ENCODE measurements at places on chromosomes 6 and 20.

GRCh38 chr6:157272866-157273755 lies 50.2 kb downstream of the TMEM242 start:
- DNase-seq, result peak; percentile 1

DNA sequence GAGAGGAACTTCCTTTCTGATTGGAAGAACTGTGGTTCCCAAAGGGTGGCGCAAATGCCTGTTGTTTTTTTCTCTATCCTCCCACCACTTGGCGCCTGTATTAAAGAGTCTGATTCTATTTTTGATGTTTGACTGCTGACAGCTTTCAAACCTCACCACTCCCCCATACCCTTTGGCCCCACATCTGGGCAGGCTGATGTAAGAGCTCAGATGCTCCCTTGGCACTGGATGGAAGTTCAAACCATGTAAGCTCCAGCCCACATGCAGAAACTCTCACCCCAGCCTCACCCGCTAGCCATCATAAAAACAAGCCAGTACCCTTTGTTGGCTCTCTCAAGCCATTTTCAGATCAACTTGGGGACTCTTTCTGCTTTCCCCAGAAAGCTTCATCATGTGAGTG lies 20.0 kb upstream of the TMEM14A start:
- DNase-seq, result peak; percentile 30

DNA sequence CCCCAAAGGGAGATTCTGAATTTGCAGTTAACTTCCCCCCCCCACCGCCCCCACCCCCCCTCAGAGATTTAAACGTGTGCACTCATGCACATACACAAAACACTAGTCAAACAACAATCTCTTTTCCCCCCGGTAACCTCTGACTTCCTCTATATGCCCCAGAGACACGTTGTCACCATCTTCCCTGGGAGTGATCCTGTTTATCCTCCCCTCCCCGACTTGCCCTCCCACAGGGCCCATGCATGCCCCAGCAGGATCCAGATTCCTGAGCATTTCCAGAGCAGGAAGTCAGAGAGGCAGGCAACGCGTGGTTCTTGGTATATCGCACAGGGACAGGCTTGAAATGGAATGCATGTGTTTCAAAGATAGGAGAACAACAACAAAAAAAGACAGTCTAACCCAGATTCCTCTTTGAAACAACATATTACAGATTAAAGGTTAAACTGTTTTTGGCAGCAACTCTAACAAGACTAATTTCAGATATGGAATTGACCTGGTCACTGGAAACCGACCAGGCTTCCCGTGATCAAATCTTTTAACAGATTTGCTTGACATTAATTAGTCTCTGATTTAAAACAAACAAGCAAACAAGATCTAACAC lies 1.3 kb downstream of the BLCAP start:
- DNase-seq, result peak; percentile 34

DNA sequence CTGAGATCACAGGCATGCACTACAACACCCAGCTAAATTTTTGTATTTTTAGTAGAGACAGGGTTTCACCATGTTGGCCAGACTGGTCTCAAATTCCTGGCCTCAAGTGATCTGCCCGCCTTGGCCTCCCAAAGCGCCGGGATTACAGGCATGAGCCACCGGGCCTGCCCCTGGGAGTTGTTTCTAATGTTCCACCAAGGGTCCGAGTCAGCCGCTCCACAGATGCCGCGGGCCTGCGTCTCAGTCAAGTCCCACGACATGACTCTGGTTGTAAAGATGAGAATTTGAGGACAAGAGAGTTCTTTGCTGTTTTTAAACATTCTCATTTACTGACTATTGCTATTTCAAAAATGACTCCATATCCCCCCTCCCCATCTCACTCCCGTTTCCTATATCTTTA lies 30.8 kb downstream of the BNIP5 start:
- no peak for DNase-seq

GRCh38 chr6:1244941-1245340 lies 67.0 kb upstream of the FOXQ1 start:
- DNase-seq, result no peak

DNA sequence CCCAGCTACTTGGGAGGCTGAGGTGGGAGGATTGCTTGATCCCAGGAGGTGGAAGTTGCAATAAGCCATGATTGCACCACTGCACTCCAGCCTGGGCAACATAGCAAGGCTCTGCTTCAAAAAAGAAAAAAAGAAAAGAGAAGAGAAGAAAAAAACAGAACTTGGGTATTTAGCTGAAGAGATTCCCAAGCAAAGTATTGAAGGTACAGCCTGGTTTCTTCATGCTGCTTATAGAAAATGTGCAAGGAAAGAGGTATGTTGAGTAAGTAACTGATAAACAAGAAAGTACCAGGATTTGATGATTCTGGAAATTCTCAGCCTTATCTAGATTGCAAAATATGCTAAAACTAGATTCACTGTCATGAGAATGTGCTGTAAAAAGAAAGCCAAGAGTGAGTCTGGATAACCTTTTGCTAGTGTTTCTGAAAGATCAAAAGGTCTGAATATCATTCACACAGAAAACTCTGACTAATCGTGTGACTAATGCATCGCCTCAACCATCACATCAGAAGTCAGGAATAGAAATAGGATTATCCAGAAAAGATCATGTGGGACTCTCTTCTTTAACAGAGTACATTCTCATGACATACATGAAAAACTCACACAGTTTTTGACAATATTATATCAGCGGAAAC lies 32.4 kb upstream of the NOP56 start:
- DNase-seq, result peak; percentile 5

DNA sequence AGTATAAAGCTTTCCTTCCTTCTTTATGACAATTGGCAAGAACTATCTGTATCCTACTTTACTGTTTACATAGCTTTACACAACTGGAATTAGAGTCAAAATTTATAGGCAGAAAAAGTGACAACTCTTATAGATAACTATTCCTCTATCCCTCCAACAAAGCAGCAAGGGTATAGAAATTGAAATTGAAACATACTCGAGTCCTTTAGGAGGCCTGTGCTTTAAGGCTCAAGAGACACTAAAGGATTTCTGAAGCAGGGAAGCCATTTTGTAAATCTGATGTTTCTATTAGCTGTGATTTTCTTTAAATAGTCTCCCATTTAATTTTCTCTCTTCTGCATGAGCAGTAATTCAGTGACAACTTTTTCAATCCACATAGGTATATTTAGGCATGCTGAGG lies 567.6 kb upstream of the MAN1A1 start:
- no peak for DNase-seq

- DNase-seq, result no peak
Measured at GRCh38 chr20:1876217-1876921, 18.8 kb upstream of the SIRPA start.

DNA sequence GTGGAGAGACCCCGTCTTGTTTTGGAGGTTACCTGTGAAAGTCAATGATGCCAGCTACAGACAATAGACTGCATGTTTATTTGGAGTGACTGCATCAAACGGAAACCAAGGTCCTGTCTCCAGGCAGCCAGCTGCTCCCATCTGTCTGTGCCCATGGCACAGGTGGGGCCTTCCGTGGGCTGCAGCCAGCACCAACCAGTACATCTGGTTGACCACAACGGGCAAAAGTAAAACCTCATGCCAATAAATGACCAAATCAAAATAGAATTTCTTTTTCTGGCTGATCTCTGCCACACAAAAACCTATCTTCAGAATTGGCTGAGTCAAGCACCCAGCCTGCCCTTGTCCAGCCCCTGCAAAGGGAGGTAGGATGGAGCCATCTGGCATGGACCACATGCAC lies 33.5 kb downstream of the DLL1 start:
- DNase-seq, result no peak

DNA sequence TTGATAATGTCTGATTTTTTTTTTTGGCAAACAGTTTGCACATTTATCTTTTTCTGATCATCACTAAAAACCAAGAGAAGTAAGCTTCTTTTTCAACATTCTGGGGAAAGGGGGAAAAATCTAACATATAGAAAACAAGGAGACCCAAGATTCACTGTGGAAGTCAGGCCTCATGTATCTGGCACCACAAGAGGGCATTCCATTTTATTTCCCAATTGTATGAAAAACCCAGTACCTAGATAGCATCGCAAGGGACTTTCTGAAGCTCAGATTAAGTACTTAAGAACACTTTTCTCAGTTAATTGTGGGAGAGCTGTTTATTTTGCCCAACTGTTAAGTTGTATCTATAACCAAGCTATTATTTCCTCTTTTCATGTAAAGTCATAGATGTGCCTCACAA lies 152.9 kb downstream of the KLHL32 start:
- no peak for DNase-seq

DNA sequence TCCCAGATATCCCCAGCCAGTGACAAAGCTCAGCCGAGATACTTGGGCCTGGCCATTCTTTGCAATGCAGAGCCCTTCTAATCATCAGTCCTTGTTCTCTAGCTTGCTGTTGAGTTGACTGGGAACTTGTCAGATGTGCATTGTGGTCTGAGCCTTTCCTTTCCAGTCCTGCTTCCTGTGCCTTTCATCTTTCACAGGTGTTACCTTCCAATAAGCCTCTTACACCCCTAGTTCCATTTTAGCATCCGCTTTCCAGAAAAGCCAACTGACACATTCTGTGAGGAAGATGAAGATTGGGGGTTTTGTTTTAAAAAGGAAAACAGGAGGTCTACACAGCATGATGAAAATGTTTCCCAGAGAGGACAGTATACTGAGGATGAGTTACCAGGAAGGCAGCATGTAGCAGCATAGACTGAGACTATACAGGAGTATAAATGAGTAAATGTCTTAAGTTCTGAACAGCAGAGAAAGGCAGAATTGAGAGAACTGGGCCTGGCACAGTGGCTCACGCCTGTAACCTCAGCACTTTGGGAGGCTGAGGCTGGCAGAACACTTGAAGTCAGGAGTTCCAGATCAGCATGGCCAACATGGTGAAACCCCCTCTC lies 5.6 kb upstream of the CEP85L start:
- DNase-seq, result no peak

GRCh38 chr20:2521369-2522305 lies 12.9 kb upstream of the ZNF343 start:
- peak; percentile 49 for DNase-seq

DNA sequence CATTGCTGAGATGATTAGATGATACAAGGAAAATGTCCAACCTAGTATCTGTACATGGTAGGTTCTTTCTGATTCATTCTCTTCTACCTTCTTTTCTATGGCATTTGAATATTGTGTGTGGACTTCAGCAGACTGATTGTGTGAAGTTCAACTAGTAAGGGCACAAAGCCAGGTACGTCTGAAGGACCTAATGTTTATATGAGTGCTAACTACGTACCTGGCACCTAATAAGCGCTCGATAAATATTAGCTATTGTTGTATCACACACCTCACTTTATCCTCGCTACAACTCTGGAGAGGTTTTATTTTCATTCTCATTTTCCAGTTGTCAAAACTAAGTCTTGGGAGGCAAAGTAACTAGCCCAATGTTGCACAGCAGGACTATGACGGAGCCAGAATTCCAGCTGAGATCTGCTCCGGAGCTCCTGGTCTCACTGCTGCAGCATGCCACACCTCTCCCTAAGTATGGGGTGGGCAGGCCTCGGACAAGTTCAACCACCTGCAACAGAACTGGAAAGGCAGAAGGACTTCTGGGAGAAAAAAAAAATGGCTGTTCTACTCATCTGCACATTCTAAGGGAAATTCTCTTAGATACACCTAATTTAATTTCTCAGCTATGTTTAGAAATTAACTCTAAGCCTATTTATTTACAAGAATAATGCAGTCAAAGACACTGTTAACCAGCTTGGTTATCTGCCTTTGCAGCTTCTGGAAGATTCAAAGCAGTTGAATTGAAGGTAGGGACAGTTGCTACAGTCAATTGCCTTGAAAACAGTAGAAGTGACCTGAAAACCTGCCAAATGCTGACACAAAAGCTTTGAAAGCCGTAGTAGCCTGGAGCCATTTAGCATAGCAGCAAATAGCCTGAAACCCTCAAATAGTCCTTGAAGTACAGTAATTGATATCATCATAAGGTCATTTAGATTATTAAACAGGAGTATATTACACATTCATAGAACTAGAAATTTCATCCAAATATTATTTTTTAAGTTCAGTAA lies 165.0 kb downstream of the PDE7B start:
- no peak for DNase-seq

DNA sequence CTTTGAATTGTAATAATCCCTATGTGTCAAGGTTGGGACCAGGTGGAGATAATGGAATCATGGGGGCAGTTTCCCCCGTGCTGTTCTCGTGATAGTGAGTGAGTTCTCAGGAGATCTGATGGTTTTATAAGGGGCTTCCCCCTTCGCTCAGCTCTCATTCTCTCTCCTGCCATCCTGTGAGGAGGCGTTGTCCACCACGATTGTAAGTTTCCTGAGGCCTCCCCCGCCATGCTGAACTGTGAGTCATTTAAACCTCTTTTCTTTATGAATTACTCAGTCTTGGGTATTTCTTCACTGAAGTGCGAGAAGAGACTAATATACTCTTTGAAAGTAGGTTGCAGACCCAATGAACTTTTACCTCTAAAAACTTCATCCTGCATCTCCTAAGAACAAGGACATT lies 39.2 kb upstream of the KCNG1 start:
- no peak for DNase-seq

- no peak for DNase-seq
Measured at GRCh38 chr6:33999567-33999966, 146.3 kb downstream of the GRM4 start.

GRCh38 chr6:160899671-160900430 lies 91.7 kb upstream of the MAP3K4 start:
- DNase-seq, result no peak

- DNase-seq, result no peak
Measured at GRCh38 chr6:6746333-6746969, 157.9 kb downstream of the LY86 start.

GRCh38 chr6:51608383-51608782 lies 479.0 kb downstream of the PKHD1 start:
- no peak for DNase-seq

DNA sequence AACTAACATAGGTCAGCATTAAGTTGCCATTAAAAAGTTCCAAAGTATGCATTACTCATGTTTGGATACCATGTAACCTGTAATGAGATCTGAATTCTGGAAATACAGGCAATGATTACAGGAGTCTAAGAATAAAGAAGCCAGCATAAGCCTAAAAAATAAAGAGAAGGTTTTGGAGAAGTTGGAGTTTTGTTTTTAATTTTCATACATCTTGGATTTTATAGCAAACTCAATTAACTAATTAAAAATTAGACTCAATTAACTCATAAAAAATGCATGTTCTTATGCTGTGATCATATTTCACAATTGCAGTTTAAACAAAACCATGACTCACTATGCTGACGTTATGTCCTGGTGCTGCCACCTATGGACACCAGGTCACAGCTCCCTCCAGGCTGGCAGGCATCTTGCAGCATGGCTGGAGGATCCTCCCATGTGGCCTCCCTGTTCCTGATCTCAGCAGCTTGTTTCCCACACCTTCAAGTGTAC lies 648.8 kb upstream of the AGPAT4 start:
- DNase-seq, result peak; percentile 61

- DNase-seq, result no peak
Measured at GRCh38 chr6:117666881-117667280, 8.4 kb upstream of the NUS1 start.

- DNase-seq, result no peak
Measured at GRCh38 chr6:156026486-156027247, 571.0 kb upstream of the NOX3 start.

- DNase-seq, result no peak
Measured at GRCh38 chr20:4071178-4071693, 55.9 kb upstream of the RNF24 start.

GRCh38 chr6:16420715-16421461 lies 182.5 kb downstream of the GMPR start:
- DNase-seq, result peak; percentile 8

- peak; percentile 61 for DNase-seq
Measured at GRCh38 chr20:38633577-38634093, 32.0 kb downstream of the ARHGAP40 start.

Data from inflammatory macrophage treated with lipopolysaccharide for 4 hours (primary cell).